ENCODE measurements at places on chromosomes 6 and 20. TPM values are rescaled to one million over a fixed set of nuclear protein-coding genes. Genes with fewer than 3 reads are reported as not detected.

RPL10A gene
- total RNA-seq = 2,091 TPM

DDX43 gene
- total RNA-seq = 1.2 TPM

STMN3 gene
- 9.8 TPM for total RNA-seq

VGLL2 gene
- not detected for total RNA-seq

SEC23B gene
- total RNA-seq = 47.4 TPM

SCRT2 gene
- total RNA-seq = not detected

PLCB1 gene
- total RNA-seq = 23.4 TPM

ZBTB46 gene
- 4.8 TPM for total RNA-seq

TPX2 gene
- 86.1 TPM for total RNA-seq

OLIG3 gene
- total RNA-seq = not detected

All from regular cardiac myocyte (primary cell).